ENCODE measurements at places on chromosomes 11 and 22. TPM values are rescaled to one million over a fixed set of nuclear protein-coding genes. Genes with fewer than 3 reads are reported as not detected.

Gene SHISAL1
- 8.2 TPM for total RNA-seq

Gene C22orf31
- not detected for total RNA-seq

Gene SLC22A25
- not detected for total RNA-seq

Gene RFPL2
- 0.33 TPM for total RNA-seq

Gene SLC35E4
- 5.2 TPM for total RNA-seq
